ENCODE measurements at places on chromosomes 12 and 14.

GRCh38 chr12:105860561-105861207 is 278.1 kb downstream of the NUAK1 start:
- DNase-seq, result no peak

DNA sequence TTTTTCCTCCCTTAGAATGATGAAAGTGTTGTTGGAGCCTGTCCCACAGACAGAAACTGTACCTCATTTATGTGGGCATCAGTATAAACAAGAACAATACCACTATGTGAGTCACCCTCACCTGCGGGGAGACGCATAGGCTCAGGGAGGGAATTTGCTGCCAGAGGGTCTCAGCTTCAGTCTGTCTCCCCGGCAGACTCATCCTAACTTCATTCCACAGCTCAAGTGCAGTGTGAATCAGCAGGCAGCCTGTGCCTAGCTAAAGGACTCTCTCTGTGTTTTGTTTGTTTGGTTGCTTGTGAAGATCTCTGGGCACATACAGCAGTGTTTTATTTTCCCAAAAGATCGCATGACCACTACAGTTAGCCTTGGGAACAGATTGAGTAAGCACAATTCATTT is 98.9 kb downstream of the PRKCH start:
- no peak for DNase-seq

GRCh38 chr14:100737526-100737925 is 10.8 kb downstream of the DLK1 start:
- DNase-seq, result no peak

DNA sequence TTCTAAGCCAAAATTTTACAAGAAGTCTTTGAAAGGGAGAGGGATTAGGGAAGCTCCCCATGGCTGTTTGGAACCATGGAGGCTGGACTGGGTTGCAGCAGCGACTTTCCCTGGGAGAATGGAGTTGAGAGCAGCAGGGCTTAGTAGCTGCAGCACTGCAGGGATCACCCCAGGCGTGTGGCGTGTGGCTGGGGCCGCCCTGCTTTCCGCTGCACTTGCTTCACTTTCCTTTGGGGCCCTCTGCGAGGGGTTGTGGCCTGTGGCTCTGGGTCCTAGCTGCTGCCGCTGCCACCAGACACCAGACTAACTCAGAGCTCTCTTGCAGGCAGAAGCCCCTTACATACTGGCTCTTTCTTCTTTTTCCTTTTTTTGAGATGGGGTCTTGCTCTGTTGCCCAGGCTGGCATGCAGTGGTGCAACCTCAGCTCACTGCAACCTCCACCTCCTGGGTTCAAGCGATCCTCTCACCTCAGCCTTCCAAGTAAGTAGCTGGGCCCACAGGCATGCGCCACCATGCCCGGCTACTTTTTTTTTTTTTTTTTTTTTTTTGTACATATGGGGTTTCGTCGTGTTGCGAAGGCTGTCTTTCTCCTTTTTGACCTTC is 25.4 kb downstream of the CCDC62 start:
- no peak for DNase-seq

DNA sequence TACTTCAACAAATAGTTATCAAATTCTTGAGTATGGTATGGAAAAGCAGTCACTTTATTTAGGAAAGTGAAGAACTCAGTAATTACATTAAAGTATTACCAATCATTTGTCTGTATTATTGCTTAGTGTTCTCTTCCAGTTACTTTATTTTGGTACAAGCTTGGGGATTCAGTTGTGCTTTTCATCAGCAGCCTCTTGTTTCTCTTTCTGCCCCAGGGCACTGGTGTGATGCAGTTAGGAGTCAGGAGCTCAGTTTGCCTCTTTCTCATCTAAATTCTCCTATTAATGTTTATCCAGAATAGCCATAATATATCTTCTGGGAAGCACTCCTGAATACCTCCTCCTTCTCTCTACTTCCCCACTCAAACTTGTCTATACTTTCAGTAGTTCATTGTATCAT is 25.7 kb downstream of the PMCH start:
- no peak for DNase-seq

DNA sequence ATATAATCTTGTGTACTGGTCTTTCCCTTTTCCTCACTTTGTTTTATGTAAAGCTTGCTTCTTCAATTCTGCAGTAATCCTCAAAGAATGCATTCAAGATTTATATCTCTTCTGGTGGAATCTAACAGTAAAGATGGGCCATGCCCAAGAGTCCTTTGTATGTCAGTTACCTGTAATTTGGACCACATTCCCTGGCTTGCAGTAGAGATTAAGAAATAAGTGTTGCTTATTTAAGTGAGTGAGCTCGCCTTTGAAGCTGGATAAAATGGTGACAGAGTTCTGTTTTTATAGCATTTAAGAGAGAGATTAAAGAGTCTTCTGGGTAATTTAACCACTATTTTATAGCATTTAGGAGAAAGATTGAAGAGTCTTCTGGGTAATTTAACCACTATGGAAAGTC is 262.1 kb upstream of the ATP2B1 start:
- DNase-seq, result no peak

DNA sequence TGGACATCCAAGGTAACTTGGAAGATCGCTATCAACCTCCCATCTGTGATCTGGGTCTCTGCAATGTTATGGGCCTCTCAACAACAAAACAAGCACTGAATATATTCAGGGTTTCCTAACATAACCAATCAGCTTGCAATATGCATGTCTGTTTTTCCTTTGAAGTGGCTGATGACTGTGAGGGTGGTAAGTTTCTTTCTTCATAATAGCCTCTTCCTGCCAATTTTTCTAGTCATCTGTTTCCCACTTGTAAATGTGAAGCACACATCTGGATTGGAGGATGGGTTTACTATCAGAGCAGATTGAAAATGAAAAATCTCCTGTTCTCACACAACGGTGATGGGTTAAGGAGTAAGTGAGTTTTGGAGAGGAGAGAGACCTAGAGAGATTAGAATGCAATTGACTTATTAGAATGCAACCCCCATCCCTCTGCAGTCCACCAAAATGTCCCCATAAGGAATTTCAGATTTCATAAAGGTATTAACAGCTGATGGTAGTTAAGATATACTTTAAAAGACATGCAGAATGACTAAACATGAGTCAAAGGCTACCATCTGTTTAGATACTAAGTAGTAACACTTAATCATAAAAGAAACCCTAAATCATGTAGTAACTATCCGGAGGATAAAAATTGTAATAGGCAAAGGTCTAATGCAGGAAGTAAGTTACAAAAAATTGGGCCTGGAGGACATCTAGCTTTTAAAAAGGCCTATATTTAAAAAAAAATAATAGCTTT is 58.4 kb upstream of the SAV1 start:
- no peak for DNase-seq

DNA sequence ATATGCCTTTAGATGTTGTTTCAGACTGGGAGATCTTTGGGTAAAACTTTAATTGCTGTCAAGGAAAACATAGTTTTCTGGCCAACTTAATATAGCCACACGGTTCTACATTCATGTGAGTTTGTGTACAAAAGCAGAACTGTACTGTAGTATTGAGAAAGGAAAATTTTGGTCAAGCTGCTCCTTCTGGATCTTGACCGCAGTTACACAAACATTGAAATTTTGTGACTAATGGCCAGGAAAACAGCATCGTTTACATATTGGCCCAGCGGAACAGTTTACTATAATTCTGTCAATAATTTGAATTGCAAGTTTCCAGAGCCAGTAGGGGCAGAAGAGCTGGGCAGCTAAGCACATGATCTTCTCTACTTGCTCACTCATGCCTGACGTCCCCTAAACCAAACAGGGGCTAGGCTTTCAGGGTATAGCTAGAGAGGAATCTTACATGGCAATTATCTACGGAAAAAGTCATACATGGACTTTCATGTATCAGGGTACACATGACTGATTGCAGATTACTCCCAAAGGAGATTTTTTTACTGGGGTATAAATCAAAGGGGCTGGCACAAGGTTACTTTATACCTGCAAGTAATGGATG is 11.4 kb upstream of the ART4 start:
- DNase-seq, result no peak

- no peak for DNase-seq
Observed at GRCh38 chr12:44667461-44667860, 208.7 kb downstream of the NELL2 start.

- peak; percentile 89 for DNase-seq
Observed at GRCh38 chr12:110577864-110578693, 5.0 kb downstream of the PPTC7 start.

- DNase-seq, result no peak
Observed at GRCh38 chr12:8819666-8819980, 2.8 kb upstream of the A2ML1 start.

GRCh38 chr14:22887990-22888378 is 5.0 kb downstream of the REM2 start:
- DNase-seq, result no peak

DNA sequence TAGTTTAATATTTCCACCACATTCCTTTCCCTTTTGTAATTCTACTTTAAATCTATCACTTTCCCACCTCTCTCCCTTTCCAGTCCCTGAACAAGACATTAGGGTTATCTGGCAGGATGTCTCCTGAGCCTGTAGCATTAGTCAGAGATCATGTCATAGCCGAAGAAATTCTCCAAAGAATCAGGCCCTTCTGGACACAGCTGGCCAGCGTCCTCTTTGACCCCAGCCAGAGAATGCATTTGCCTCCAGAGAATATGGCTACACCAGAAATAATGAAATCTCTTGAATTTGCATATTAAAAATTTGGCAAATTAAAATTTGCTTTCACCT is 56.7 kb downstream of the NTF3 start:
- no peak for DNase-seq

- DNase-seq, result no peak
Observed at GRCh38 chr14:76131071-76131965, 20.4 kb upstream of the GPATCH2L start.

DNA sequence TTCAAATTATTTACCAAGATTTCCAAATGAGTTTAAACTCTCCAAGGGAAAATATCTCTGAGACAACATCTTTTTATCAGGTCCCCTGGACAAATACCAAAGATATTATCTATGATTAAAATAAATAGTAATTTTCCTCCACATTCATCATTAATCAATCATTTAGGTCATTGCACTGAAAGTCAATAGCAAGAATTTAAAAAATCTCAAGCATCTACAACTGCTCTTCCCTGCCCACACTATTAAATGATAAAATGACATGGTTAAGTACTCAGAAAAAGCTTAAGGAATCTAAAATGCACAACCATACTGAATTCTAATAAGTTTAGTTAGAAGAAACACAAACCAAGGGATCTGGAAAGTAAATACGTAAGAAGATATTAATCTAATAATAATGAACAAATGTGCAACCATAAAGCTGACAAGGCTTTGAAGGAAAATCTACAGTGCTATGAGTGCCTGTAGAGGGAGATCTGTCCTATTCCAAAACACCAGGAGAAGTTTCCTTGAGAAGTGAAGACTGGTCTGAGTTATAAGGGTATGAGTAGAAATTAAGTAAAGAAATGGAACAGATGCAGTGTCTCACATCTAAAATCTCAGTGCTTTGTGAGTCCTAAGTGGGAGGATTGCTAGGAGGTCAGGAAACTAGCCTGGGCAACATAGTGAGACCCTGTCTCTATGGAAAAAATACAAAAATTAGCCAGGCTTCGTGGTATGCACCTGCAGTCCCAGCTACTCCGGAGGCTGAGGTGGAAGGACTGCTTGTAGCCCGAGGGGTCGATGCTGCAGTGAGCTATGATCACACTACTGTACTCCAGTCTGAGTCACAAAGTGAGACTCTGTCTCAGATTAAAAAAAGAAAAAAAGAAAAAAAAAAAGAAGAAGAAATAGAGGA is 19.2 kb downstream of the INTS13 start:
- DNase-seq, result no peak

- DNase-seq, result no peak
Observed at GRCh38 chr12:4717806-4718205, 2.4 kb upstream of the GALNT8 start.

- DNase-seq, result no peak
Observed at GRCh38 chr14:23517650-23518326, 33.8 kb downstream of the ZFHX2 start.

GRCh38 chr12:105980085-105980484 is 158.7 kb downstream of the NUAK1 start:
- no peak for DNase-seq

DNA sequence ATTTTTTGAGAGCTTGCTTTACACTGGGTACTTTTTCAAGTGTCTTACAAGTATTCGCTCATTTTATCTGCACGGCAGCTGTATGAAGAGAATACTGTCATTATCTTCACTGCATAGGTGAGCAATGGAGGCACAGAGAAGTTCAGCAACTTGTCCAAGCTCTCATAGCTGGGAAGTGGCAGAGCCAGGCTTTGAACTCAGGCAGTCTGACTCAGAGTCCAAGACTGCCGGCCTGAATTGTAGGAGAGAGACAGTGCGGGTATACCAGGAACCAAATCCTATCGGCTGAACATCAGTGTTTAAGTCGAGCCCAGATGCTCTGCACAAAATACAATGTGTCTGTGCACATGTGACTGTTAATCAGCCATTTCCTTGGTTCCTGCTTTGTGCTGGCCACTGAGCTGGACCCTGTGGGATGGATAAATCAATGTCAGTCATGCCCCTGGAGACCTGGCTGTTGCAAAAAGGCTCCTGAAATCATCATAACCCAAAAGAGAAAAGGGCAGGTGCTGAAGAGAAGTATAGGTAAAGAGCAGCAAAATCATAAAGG is 474.6 kb downstream of the DPF3 start:
- no peak for DNase-seq

DNA sequence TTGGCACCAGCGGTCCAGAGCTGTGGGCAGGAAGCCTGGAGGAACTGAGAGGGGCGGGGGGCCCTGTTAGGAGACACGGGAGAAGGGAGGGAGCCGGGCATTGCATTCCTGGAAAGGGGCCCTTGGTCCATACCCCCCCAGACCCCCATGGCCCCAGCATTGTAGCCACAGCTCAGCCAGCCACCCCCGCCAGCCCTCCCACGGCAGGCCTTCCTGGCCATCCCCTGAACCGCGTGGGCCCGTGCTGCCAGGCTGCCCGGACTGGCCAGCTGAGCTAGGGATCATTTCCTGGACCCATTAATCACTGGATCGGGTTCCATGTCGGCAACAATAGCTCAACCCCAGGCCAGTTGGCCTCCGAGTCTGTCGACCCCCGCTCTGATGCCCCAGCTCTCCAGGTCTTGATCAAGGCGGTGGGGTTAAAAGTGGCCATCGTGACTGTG is 39.8 kb upstream of the DIO3 start:
- DNase-seq, result no peak

DNA sequence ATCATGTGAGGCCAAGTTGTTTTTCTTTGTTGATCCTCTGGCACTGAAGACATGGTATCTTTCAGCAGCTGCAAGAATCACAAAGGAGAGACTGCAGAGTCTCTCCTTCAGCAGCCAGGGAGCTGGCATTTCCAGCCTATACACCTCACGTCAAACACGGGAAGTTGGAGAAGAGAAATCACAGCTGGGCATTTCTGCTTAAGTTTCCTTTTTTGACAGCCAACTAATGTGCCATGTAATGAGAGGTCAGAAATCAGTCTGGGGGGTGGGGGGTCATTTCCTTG is 28.3 kb downstream of the PHLDA1 start:
- DNase-seq, result no peak

DNA sequence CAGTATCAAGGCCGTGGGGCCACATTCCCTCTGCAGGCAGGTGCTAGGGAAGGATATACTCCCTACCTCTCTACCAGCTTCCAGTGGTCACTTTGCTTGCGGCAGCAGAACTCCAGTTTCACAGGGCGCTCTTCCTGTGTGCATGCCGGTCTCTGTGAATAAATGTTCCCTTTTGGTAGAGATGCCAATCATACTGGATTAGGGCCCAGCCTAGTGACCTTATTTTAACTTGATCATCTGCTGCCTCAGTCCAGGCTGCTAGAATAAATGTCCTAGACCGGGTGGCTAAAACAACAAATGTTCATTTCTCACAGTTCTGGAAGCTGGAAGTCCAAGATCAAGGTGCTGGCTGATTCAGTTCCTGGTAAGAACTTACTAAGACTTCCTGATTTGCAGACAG is 198.8 kb upstream of the TMEM132C start:
- no peak for DNase-seq

- DNase-seq, result peak; percentile 35
Observed at GRCh38 chr14:24095271-24096068, 1.4 kb downstream of the PCK2 start.
